ENCODE measurements at places on chromosomes 5 and 9.

- no peaks in the 10 kb centered on the region for H3K27me3 ChIP-seq
- DNase-seq = no peak
- no peaks in the 10 kb centered on the region for H3K36me3 ChIP-seq
Measured at GRCh38 chr9:13502484-13502883, 223.0 kb upstream of the MPDZ start.

DNA sequence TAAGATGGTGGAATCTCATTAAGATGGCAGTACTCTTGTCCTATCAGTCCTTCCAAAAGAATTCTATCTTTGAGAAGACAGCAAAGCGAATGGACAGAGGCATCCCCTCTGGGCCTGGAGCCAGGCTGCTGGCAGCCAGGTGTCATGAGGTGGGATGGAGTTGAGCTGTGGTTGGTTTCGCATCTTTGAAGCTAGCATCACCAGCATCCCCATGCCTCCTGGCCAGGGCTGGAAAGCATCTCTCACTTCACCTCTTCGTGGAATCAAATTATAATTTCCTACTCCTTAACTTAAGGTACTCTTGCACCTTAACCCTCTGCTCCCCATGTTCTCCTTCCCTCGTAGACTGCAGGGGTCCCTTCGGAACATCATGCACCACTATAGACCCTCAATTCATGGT lies 248.3 kb downstream of the GADD45G start:
- H3K4me1 ChIP-seq = no peaks in the 10 kb centered on the region
- no peak overlapping the region for H3K27ac ChIP-seq
- no peaks in the 10 kb centered on the region for H3K36me3 ChIP-seq
- no peak overlapping the region for H3K4me3 ChIP-seq

GRCh38 chr5:37310360-37310759 lies 60.5 kb downstream of the NUP155 start:
- DNase-seq = no peak
- no peaks in the 10 kb centered on the region for H3K27me3 ChIP-seq
- H3K4me3 ChIP-seq = no peak overlapping the region
- H3K27ac ChIP-seq = no peak overlapping the region
- peaks cover 86% of the 10 kb centered on the region for H3K36me3 ChIP-seq
- H3K4me1 ChIP-seq = no peaks in the 10 kb centered on the region

GRCh38 chr9:88991066-88992034 lies at the start of gene S1PR3:
Gene S1PR3, plus strand, starts transcription at chr9:88991468. Its CDS starts 9,733 bp downstream, at chr9:89001201.
- H3K27ac ChIP-seq = no peak within 1 kb of the TSS
- H3K27me3 ChIP-seq = peaks cover 54% of the 10 kb centered on the region
- no peak within 1 kb of the TSS for H3K4me3 ChIP-seq
- DNase-seq = no peak
- H3K36me3 ChIP-seq = no peaks in the 10 kb centered on the region

DNA sequence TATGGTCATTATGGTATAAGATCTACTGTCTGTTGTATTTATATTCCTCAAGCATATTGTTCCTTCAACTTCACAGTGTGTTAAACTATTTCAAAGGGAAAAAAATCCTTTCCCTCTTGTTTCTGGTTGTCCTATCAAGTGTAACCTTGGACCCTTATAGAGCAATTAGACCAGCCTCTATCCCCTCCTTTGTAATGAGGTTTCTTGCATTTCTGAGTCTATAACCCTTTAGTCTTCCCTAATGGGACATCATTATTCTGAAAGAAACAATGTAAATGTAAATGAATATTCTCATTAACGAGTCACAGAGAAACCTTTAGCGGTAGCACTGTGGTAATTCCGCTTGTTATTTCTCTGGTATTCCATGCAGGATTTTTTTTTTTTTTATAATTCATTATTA lies 197.3 kb downstream of the CNTLN start:
- DNase-seq = no peak
- H3K4me1 ChIP-seq = no peaks in the 10 kb centered on the region
- H3K36me3 ChIP-seq = no peaks in the 10 kb centered on the region
- H3K27me3 ChIP-seq = no peaks in the 10 kb centered on the region
- no peak overlapping the region for H3K4me3 ChIP-seq
- H3K27ac ChIP-seq = no peak overlapping the region

DNA sequence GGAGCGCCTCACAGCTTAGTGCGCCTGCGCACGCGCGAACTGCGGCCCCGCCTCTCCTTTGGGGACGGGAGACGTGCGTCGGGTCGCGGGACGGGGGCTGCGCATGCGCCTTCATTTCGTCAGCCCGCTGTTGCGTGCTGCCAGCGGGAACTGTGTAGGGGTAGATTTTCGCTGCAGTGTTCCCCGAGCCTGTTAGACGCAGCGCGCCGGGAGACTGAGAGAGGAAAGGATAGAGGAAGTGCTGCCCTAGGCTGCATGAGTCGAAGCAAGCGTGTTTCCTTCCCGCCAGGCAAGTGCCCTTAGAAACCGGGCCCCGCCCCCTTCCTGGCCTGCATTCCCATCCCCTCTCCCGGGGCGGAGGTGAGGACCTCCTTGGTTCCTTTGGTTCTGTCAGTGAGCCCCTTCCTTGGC lies 12.3 kb downstream of the ITGA1 start:
- DNase-seq = peak; percentile 92
- peak overlapping the region; percentile 95 for H3K27ac ChIP-seq
- H3K27me3 ChIP-seq = no peaks in the 10 kb centered on the region
- H3K36me3 ChIP-seq = peaks cover 26% of the 10 kb centered on the region
- H3K4me3 ChIP-seq = peak overlapping the region; percentile 94
- H3K4me1 ChIP-seq = peaks cover 39% of the 10 kb centered on the region

GRCh38 chr5:154228696-154229095 lies 38.2 kb downstream of the GALNT10 start:
- no peak overlapping the region for H3K4me3 ChIP-seq
- H3K27me3 ChIP-seq = no peaks in the 10 kb centered on the region
- H3K4me1 ChIP-seq = peaks cover 34% of the 10 kb centered on the region

GRCh38 chr5:149731332-149731616 lies 1.2 kb downstream of the PPARGC1B start:
- H3K27me3 ChIP-seq = no peaks in the 10 kb centered on the region
- peak overlapping the region; percentile 72 for H3K27ac ChIP-seq
- no peak for DNase-seq
- peaks cover 8% of the 10 kb centered on the region for H3K36me3 ChIP-seq
- peak overlapping the region; percentile 91 for H3K4me3 ChIP-seq
- H3K4me1 ChIP-seq = no peaks in the 10 kb centered on the region

- no peaks in the 10 kb centered on the region for H3K4me1 ChIP-seq
- H3K36me3 ChIP-seq = no peaks in the 10 kb centered on the region
- no peak overlapping the region for H3K4me3 ChIP-seq
- no peak overlapping the region for H3K27ac ChIP-seq
Measured at GRCh38 chr5:168663276-168664004, 84.3 kb upstream of the PANK3 start.

GRCh38 chr5:81700166-81700565 lies 50.7 kb downstream of the SSBP2 start:
- no peaks in the 10 kb centered on the region for H3K27me3 ChIP-seq
- DNase-seq = no peak
- H3K27ac ChIP-seq = no peak overlapping the region
- no peaks in the 10 kb centered on the region for H3K36me3 ChIP-seq
- H3K4me3 ChIP-seq = no peak overlapping the region
- peaks cover 12% of the 10 kb centered on the region for H3K4me1 ChIP-seq

DNA sequence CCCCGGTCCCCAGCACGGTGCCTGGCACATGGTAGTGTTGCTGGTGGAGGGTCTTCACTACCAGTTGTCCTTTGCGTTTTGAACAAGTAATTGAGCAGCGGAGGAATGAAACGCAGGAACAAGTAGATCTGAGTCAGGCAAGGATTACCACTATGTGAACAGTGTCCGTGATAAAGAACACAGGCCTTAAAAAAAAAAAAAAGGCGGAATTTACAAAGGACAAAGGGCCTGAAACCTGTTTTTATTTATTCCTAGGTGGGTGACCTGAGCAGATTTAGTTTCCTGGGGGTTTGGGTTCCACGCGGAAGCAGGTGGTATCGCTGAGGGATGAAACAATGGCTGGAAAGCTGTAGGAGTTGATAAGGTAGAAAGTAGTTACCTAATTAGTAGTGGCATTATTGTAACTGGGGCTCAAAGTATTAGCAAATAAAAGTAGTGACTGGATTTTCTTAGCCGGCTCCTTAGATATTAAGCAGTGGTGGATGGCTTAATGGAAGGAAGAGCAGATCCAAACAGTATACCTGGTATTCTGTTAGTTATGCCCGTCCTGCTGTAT lies 1.1 kb downstream of the RUSC2 start:
- no peak for DNase-seq
- peak overlapping the region; percentile 66 for H3K27ac ChIP-seq
- peaks cover 9% of the 10 kb centered on the region for H3K4me1 ChIP-seq
- H3K27me3 ChIP-seq = peaks cover 52% of the 10 kb centered on the region
- H3K36me3 ChIP-seq = no peaks in the 10 kb centered on the region

DNA sequence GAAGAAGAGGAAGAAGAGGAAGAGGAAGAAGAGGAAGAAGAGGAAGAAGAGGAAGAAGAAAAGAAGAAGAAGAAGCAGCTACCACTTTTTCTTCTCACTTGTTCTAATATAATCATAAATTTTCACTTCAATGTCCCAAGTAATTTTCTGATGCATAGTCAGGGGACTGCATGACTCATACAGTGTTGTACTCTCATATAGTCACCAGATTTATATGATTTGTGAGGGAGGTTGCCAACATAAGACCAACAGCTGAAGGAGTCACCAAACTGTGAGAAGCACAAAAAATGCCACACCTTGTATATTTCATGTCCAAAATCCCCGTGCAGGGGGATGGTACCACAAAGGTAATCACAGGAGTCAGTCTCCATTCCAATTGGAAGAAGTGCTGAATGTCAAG lies 32.7 kb upstream of the DMRTA1 start:
- no peaks in the 10 kb centered on the region for H3K36me3 ChIP-seq
- H3K4me1 ChIP-seq = no peaks in the 10 kb centered on the region
- H3K4me3 ChIP-seq = no peak overlapping the region
- H3K27ac ChIP-seq = no peak overlapping the region

Measured in effector memory CD8-positive, alpha-beta T cell (primary cell).